ENCODE measurements at places on chromosomes 7 and 10.

DNA sequence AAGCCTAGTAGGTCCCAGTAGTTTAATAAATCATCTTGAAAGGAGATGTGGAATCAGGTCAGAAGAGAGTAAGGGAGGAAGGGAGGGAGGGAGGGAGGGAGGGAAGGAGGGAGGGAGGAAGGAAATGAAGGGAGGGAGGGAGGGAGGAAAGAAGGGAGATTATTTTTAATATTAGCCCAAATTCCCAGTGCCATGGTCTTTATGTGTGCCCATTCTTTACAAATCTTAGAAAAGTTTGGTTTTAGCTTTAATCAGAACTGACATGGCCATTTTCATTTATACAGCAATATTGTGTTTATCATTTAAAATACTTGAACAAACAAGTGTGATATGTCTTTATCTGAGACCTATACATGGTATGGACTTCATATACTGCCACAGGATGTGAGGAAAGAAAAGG is 86.8 kb downstream of the GAD2 start:
- no peak for DNase-seq

GRCh38 chr7:36265680-36266079 is 112.6 kb downstream of the EEPD1 start:
- DNase-seq: no peak

- peak; percentile 9 for DNase-seq
Observed at GRCh38 chr7:38222481-38223096, 44.5 kb downstream of the STARD3NL start.

DNA sequence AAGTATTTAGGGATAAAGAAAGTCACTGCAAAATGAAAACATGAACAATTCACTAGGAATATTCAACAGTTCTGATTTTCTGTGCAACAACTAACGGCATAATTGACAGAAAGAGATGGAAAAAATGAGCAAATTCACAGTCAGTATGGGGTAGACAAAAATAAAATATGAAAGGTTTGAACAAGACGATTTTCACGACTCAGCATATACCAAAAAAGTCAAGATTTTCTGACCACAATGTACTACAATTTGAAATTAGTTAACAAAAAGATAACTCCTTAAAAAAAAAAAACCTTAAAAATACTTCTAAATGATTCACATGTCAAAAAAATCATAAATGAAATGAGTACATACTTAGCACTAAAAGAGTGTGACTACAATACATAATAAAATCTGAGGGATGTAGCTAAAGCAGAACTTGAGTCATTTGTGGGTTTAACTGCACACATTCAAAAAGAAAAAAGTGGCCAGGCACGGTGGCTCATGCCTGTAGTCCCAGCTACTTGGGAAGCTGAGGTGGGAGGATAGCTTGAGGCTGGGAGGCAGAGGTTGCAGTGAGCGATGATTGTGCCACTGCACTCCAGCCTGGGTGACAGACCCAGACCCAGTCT is 22.6 kb upstream of the MTURN start:
- DNase-seq: no peak
